ENCODE measurements at places on chromosomes 12 and 14.

DNA sequence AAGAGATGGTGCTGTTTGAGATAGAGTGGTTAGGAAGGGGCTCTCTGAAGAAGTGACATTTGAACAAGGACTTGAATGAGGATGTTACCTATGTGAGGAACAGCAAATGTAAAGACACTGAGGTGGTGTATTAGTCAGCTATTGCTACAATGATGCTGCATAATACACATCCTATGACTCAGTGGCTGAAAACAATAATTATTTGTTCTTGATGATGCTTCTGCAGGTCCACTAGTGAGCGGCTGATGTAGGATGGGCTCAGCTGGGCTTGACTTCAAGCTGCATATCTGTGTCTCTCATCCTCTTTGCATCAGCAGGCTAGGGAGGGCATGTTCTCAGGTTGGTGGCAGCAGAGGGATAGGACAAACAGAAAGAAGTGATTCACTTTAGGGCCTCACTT is 21.4 kb upstream of the CLMN start:
- no peak for DNase-seq

GRCh38 chr14:76135722-76136121 is 16.0 kb upstream of the GPATCH2L start:
- no peak for DNase-seq

- DNase-seq = no peak
Measured at GRCh38 chr12:122116707-122117535, 38.4 kb downstream of the MLXIP start.

DNA sequence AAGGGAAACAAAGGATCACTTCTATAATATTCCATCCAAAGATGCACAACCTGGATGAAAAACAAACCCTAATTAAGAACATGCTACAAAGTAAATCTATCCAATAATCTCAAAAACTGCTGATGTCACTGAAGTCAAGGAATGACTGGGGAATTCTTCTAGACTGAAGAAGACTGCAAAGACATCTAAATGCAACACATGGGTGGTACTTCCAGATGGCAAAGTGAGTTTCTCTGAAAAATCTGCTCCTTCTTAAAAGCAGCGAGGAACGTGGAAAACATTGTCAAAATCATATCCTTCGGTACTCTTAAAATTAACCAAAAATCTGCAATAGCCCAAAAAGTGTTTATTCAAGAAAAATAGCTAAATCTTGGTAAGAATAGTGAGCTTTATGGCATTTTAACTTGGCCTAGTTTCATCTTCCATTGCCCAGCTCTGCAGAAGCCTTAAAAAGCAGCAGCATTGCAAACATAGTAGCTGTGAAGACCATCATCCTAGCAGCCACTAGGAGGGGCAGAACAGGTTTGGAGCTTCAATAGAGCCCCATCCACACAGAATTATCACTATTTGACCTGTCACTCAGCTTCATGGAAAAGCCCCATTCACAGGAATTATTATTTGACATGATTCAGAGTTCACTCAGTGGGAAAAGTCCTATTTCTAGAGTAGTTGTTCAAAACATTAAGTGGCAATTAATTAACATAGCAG is 7.4 kb downstream of the CLEC14A start:
- no peak for DNase-seq

- DNase-seq = no peak
Measured at GRCh38 chr12:52082988-52083637, 3.6 kb downstream of the SMIM41 start.

DNA sequence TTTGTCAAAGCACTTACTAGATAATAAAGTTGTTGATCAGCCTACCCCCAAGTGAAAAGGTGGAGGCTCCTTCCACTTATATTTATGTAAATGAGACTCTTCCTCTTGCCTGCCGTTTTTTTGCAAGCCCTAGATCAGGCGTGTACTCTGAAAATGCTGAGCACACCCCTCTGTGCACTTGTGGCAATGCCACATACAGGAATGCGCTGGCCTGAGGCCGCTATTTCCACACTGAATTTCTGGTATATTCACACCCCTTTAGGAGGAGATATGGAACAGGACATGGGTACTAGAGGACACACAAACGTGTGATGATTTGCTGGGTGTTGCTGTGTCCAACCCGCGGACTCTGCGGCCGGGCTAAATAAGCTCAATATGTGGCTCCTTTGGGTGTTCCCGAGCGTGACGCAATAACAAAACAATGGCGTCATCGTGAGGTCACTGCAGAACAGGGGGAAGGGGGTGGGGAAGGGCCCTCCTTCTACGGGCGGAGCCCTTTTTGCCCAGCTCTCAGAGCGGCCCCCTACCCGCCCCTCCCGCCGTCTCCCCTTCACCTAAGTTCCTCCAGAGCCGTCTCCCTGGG is 554 bp upstream of the TSPAN31 start:
- DNase-seq = no peak

GRCh38 chr12:111428728-111429175 is 23.0 kb downstream of the SH2B3 start:
- no peak for DNase-seq

GRCh38 chr14:89401241-89401640 is 15.8 kb downstream of the FOXN3 start:
- no peak for DNase-seq

DNA sequence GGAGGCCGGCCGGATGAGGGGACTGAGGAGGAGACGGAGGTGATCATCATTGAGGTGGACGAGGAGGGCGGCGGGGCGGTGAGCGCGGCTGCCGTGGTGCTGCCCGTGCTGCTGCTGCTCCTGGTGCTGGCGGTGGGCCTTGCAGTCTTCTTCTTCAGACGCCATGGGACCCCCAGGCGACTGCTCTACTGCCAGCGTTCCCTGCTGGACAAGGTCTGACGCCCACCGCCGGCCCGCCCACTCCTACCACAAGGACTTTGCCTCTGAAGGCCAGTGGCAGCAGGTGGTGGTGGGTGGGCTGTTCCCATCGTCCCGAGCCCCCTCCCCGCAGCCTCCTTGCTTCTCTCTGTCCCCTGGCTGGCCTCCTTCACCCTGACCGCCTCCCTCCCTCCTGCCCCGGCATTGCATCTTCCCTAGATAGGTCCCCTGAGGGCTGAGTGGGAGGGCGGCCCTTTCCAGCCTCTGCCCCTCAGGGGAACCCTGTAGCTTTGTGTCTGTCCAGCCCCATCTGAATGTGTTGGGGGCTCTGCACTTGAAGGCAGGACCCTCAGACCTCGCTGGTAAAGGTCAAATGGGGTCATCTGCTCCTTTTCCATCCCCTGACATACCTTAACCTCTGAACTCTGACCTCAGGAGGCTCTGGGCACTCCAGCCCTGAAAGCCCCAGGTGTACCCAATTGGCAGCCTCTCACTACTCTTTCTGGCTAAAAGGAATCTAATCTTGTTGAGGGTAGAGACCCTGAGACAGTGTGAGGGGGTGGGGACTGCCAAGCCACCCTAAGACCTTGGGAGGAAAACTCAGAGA is 9.6 kb downstream of the MMP14 start:
- DNase-seq = no peak

DNA sequence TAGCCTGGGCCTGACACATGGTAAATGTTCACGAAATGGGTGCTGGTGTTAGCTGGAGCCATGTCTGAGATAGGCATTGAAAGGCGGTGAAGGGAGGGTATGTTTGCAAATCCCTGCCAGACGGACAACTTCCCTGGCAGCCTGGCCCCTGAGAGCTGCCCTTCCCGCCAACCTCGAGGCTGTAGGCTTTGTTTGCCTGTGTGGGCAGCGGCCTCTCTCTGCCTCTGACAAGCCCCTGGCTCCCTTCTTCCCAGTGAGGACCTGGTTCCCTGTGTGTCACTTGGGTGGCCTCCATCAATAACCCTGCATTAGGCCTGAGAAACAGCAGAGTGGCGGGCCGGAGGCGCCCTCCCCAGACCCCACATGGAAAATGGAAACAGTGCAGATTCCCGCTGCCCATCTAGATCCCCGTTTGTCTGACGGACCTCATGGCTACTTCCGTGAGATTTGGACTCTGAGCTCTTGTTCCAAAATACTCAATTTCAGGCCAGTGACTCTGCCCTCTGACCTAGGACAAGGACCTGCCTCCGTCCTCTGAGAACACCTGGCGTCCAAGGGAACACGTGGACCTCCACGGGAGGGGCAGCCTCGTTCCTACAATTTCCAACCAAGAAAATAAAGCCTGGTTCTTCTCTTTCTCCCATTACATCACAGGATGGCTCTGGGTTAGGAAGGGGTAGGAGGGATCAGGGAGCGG is 325.5 kb downstream of the DPF3 start:
- no peak for DNase-seq

GRCh38 chr12:72031066-72031465 is 92.4 kb downstream of the TPH2 start:
- DNase-seq = no peak

DNA sequence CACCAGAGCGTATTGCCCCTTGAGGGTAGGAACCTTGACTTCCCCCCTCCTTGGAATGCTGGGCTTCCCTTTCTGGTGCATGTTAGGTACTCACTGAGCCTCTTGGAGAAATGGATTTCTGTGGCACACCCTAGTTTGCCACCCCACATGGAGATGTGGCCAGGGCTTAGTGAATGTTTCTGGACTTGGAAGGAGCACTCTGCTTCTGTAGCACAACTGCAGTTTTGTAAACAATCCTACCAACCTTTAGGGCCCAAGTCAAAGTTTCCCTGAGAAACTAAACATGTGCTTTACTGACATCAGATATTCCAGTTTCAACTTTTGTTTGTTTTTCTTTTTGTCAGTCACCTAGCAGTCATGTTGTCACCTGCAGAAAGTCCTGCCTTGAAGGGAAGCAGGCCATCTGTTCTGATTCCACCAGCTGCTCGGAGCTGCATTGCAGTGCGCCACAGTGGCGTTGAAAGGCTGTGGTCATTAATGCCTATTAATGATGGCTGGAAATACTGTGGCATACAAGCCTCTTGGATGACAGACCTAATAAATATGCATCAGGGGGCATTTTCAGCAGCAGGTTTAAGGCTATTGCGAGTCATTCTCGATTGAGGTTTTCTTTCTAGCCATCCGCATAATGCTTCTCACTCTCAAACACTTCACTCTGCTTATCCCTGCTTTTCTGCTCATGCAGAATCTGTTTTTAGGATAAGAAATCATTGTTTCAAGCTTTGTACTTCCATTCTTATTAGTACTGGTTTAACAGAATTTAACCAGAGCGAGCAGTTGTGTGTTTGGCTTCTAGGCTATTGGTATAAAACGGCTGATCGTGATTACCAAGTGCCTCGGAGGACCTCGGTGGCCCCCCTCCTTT is 7.8 kb downstream of the PELI2 start:
- DNase-seq = no peak

DNA sequence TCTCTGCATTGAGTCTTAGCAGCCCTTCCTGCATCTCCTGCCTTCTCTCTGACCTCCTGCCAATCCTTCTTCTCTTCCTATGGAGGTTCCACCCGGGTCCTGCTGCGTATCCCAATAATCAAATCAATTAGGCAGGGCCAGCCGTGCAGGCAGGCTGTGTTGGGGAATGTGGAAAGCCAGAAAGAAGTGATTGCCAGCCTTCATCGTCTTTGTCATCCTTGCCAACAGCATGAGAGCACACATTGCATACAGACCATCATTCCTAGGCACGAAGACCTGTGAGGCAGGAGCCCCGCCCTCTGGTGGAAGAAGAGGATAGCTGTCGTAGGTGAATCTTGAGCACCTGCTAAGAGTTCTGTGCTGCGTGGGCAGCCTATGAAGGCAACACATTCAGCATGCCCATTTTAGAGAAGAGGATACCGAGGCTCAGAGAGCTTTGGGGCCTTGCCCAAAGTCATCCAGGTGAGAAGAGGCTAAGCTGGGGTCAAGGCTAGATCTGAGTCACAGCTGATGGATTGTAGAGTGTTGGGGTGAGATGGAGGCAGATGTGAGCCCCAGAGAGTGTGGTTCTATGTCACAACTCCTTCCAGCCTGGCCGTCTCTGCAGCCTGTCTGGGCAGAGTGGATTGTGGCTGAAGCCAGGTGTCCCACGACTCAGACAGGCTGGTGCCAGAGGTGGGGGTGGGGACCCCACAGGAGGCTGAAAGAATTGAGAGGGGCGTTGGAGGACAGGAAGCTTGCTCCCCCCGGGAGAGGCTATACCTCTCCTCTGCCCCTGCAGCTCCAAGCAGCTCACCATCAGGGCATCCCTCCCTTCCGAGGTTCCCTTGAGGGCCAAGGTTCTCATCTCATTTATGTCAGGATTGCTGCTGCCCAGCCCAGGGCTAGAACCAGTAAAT is 12.7 kb downstream of the C14orf132 start:
- no peak for DNase-seq

- DNase-seq = no peak
Measured at GRCh38 chr12:128557231-128557630, 266.5 kb downstream of the SLC15A4 start.

- no peak for DNase-seq
Measured at GRCh38 chr14:26606729-26607312, 9.0 kb upstream of the NOVA1 start.

Measured in iPS DF 6.9 (cell line).